ENCODE measurements at places on chromosomes 2 and 18.
A peak's percentile ranks its signal among the peaks of the same experiment; 100 is the strongest.

DNA sequence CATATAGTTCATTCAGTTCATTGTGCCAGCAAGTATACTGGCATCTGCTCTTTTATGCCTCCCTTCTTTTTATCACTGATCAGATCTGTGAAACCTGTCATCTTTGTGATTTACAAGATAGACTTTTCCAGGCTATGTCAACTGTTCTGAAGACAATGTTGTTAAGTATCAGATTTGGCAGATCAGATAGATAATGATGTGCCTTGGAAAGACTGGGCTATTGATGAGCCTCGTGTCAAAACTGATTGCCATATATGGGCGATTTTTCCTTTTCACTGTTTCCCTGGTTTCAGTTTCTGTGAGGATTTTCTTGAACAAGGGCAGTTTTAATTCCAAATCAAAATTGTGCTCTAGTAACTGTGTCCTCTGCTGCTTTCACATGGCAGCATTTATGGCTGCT lies 26.6 kb downstream of the INSIG2 start:
- DNase-seq = no peak

GRCh38 chr2:156901373-156902031 lies 356.0 kb upstream of the GALNT5 start:
- DNase-seq = no peak

- peak; percentile 10 for DNase-seq
Observed at GRCh38 chr2:192195548-192196418, 1.1 kb upstream of the TMEFF2 start.

DNA sequence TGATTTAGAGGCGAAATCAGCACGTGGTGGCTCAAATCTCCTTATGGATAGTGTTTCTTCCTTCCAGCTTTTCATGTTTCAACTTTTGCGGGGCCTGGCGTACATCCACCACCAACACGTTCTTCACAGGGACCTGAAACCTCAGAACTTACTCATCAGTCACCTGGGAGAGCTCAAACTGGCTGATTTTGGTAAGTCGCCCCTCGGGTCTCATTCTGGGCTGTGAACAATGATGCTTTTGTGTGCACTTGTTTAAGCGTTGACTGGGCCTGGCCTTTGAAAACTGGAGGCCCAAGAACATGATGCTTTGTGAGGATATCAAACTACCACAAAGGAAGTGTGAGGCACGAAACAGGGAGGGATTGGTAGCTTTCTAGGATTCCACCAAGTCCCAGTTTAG lies 27.4 kb downstream of the CDK15 start:
- no peak for DNase-seq

GRCh38 chr2:61967262-61967661 lies 61.8 kb downstream of the COMMD1 start:
- DNase-seq = no peak

GRCh38 chr18:37720663-37721062 lies 155.1 kb upstream of the CELF4 start:
- no peak for DNase-seq

DNA sequence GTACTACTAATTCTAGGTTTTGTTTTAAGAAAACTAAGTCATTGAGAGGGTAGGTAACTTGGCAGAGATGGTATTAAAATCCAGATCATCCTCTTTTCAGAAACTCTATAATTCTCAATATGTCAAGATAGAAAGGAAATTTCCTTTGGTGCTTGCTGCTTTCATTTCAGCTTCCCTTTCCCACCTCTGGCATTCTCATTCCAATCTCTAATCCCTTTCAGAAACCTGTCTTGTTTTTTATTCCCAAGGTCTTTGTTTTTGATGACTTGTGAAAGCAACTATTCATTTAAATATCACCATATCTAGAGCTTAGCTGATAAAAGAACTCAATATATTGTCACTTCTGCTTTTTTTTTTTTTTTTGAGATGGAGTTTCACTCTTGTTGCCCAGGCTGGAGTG lies 242.8 kb upstream of the LRRTM1 start:
- DNase-seq = no peak

All from left ventricle myocardium inferior (tissue), 1 donor.